ENCODE measurements at places on chromosomes 13 and 19. TPM values are rescaled to one million over a fixed set of nuclear protein-coding genes. Genes with fewer than 3 reads are reported as not detected.

The DCT gene
- not detected for total RNA-seq

The GJB2 gene
- total RNA-seq, result 0.98 TPM

The NOTCH3 gene
- 5.9 TPM for total RNA-seq

The PRODH2 gene
- 0.25 TPM for total RNA-seq

The CFAP97D2 gene
- total RNA-seq, result not detected

The VSTM2B gene
- not detected for total RNA-seq

Measured in A549 treated with CpdA at 1 μM for 4 hours (cell line).